ENCODE measurements at places on chromosomes 3 and 15. TPM values are rescaled to one million over a fixed set of nuclear protein-coding genes. Genes with fewer than 3 reads are reported as not detected.

DNA sequence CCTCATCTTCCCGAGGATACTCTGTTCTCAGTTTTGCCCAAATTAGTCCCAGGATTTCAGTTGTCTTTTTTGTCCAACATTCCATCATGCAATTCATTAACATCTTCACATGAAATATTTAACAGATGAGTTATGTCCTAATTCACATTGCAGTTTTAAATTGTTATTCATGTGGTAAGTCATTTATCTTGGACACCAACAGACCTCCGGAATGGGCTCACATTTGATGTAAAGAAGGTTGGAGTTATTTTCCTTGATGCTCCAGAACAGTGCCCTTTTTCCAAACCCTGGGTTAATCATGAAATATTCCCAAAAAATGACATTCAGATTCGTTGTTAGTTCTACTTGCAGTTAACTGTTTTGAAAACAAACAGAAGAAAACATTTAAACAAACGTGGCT is 32.8 kb upstream of the LRTM1 start:
- DNase-seq: no peak

- DNase-seq: no peak
Measured at GRCh38 chr3:172181932-172182586, 142.7 kb downstream of the FNDC3B start.

DNA sequence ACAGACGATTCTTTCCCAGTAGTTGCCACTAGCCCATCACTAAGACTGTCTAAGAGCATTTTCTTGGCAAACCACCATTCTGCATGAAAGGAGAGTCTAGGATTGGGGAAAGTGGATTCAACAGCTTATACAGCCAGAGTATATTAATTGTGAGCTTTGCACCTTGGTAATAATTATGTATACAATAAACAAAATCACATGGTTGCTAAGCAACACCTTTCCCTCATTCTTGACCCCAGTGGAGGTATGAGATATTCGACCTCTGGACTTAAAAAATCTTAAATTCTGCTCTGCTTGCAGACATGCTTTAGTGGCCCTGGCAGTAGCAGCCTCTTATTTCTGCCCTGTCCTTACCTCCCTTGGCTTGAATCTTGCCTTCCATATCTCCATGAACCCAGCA is 73.1 kb downstream of the PPP2R3A start:
- DNase-seq: no peak

DNA sequence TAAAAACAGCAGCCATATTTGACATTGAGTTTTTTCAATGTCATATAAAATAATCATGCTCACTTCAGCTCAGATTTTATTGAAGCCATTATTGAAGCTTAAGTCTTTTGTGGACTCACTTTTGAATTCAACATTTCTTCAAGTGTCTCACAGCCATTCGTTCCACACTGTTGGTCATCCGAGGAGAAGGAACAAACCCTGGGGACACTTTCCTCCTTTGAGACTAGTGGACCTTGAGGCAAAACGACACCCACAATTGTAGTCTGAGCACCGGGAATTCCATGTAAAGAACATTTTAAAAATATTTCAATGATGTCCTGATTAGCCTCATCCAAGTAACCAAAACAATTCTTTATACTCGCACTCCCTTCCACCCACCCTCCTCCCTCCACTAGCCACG is 174.7 kb downstream of the CD47 start:
- DNase-seq: no peak

- DNase-seq: no peak
Measured at GRCh38 chr3:160472344-160472743, 22.8 kb upstream of the TRIM59 start.

GRCh38 chr3:53551324-53551723 is 56.9 kb downstream of the CACNA1D start:
- no peak for DNase-seq

DNA sequence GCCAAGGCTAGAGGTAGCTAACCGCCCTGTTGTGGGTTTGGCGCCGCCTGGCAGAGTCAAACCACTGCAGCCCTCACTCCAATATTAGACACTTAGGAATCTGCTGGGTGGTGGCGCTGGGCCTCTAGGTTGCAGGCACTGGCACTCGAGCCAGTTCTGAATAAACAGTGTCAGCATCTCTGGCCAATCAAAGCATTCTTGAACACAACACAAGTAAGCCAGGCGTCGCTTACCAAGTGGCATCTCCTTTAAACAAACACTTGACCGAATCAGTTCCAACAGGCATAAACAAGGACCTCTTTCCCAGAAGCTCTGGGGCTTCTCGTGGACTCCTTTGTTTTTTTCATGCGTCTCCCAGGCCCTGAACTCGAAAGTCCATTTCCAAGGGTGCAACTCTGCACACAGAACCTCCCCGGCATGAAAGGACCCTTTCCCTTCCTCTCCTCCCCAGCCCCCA is 82.3 kb downstream of the LRIG1 start:
- no peak for DNase-seq

- peak; percentile 75 for DNase-seq
Measured at GRCh38 chr15:31236184-31237042, 90.2 kb upstream of the KLF13 start.

The BDH1 gene
- total RNA-seq: 51.5 TPM

DNA sequence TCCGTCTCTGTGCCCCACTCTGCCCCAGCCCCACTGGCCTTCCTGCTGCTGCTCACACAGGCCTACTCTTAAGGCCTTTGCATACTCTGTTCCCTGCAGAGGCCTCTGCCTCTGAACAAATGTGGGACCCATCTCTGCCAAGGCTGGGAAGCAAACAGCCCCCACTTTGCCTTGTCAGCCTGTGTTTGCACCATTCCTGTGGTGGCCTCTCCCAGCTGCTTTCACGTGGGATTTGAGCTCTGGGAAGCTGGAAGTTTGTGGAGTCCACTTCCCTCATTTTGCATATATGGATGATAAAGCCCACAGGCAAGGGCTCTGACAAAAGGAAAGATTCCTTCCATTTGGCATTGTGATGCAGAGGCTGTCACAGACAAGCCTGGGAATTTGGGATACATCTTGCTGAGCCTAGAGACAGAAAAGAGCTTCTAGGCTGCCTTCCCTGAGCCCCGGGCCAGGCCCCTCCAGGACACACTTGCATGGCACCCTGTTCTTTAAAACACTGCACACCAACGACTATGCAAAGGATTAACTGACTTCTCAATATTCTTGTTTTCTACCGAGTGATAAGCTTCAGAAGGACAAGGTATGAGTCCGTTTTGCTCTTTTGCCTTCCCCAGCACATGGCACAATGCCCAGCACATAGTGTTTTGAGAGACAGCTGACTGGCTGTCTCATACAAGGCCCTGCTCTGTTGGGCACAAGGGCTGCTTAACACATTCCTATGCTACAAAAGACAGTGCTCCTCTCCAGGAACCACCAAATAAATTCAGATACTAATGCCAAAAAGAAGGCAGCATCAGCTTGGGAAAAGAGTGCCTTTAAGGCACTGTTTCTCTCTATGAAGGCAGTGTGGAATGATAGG is 120.7 kb upstream of the TOPAZ1 start:
- no peak for DNase-seq

The LINGO1 gene
- total RNA-seq: 0.16 TPM

Measured in HT-29 (cell line).